Frontal cortex (tissue), 4 donors: ENCODE measurements at places on chromosomes 5 and 9.

DNA sequence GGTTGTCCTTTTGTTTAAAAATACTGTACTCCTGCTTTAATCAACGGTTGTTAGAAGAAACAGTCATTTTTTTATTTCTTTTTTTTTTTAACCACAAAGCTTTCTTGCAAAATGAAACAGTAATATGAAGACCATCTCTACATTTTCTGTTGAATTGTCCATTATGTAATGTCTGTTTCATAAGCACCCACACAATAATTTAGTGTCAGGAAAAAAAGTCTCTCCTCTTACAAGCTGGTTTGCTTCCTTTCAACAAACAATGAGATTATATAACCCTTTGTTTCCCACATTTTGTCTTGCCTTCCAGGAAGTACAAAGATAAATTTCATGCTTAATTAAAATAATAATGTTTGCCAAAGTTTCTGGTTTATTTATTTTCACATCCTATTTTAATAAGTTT is 16.7 kb downstream of the CTNNAL1 start:
- DNase-seq: no peak

- DNase-seq: peak; percentile 67
These were observed 931 bp downstream of the FAM219A start for GRCh38 chr9:34457266-34458012.

GRCh38 chr9:4555236-4555635 is 65.0 kb downstream of the SLC1A1 start:
- DNase-seq: no peak

DNA sequence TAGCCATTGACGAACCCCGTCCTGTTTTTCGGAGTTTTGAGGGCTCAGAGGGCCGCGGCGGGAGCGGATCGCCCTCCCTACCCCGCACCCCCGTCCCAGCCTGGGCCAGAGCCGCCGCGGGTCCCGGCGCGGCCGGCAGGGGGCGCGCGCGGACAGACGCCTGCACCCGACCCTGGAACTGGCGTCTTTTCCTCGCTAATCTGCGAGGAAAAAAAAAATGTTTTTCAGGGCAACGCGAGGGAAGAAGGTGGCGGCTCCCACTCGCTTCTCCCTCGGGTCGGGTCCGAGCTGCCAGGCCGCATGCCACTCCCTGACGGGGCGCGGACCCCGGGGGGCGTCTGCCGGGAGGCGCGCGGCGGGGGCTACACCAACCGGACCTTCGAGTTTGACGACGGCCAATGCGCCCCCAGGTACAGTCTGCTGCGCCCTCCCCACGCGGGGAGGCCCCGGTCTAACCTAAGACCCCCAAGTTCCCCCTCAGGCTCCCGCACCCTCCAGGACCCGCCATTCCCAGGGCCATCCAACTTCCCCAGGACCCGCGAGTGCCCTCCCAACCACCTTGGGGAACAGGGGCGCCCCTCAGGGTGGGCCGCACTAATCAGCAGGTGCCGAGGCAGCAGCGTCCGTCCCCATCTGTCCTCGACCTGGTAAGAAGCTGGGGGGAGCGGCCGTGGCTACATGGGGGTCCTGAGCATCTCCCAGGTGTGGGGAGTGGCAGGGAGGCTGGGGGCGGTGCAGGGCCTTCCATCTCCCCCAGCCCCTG is at the start of gene KCNT1:
Gene KCNT1 (plus strand): TSS at position 227 of the 763 bp plus-strand sequence. CDS start 74 bp downstream, at position 301.
- peak; percentile 91 for DNase-seq
